NK-92 treated with Interleukin-12 subunit alpha and Interleukin-12 subunit beta, amount 100 ng/mL, for 24 hours (cell line): ENCODE measurements at places on chromosomes 7 and 10.

- no peak for DNase-seq
These were observed 32.5 kb upstream of the TBX20 start for GRCh38 chr7:35286422-35286821.

GRCh38 chr10:92014620-92015019 is 91.0 kb downstream of the BTAF1 start:
- DNase-seq = no peak

DNA sequence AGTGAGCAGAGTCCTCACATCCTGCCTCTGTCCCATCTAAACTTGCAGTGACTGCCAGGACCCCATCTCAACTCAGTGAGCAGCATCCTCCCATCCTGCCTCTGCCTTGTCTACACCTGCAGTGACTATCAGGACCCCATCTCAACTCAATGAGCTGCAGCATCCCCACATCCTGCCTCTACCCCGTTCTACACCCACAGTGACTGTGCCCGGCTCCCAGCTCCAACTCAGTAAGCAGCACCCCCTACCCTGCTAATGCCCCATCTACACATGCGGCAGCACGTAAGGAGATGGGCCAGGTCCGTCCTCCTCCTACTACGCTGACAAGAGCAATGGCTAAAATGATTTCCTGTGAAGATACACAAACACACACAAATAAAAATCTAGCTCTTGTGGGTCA is 65.5 kb downstream of the TNS3 start:
- no peak for DNase-seq

GRCh38 chr10:23695825-23696420 is 257.0 kb downstream of the OTUD1 start:
- no peak for DNase-seq

DNA sequence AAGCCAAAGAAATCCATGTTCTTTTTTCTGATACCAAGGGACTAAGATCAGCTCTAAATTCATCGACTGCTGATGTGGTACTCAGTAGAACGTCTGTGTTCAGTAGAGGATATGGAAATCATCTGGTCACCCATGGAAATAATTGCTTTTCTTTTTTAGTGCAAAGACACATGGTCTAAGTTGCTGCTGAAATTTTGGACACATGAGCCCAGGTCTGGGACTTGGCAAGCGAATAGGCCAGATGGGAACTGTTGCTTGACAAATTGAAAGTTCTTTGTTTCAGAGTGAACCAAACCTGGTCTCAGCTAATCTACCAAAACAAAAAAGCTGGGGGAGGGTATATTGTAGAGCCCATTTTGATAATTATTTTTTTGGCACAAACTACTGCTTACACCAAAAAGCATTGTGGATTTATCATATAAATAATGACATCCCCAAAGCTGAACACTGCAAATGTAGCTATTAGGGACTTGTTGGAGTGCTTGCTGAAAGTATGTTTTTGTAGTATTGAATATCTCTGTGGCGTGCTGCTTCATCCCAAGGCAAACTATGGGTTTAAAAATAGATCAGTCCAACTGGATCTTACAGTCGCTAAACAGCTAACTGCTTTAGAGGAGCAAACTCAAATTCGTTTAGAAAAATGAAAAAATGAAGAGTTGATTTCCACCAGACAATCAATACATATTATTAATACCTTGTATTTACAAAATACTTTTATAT is 144.7 kb downstream of the TRIL start:
- no peak for DNase-seq

DNA sequence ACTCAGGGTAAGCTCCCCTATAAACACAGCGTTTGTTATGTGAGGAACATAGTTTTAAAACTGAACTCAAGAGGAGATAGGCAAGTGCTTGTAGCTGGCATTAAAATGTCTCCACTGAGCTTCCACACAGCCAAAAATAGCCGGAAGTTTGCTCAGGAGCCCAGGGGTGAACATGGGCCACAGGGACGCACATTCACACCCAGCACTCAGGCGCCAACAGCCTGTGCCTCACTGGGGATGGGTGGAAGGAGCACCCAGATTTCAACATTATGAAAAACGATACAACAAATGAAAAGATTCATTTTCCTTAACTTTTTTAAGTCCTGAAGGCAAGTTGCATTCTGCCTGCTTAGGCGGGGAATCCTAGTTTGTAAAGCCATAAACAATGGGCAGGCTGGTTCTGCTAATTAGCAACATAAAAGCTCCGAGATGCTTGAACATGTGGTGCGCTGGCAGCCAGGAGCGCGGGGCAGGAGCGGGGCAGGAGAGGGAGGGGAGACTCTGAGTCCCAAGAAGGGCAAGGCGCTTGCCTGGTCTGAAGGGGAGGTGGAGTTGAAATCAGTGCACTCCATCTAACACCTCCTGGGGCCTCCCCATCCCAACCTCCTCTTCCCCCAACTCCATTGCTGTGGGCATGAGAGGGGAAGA is 235.9 kb downstream of the COBL start:
- DNase-seq = no peak

- no peak for DNase-seq
These were observed 320.5 kb upstream of the SORCS1 start for GRCh38 chr10:107485019-107485418.

DNA sequence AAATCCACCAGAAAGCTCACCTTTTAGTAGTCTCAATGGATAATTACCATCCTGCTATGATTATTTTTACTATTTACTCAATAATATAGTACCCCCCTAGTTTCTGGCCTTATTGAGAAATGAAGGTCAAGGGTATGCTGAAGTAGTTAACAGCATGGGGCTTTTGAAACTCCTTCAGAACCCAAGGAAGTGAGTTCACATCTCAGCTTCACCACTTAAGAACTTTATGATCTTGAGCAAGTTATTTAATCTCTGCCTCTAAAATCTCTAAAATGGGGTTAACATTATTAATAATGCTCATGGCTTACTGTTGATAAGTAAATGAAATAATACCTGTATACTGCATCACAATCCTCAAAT is 5.8 kb downstream of the MTPN start:
- DNase-seq = no peak

DNA sequence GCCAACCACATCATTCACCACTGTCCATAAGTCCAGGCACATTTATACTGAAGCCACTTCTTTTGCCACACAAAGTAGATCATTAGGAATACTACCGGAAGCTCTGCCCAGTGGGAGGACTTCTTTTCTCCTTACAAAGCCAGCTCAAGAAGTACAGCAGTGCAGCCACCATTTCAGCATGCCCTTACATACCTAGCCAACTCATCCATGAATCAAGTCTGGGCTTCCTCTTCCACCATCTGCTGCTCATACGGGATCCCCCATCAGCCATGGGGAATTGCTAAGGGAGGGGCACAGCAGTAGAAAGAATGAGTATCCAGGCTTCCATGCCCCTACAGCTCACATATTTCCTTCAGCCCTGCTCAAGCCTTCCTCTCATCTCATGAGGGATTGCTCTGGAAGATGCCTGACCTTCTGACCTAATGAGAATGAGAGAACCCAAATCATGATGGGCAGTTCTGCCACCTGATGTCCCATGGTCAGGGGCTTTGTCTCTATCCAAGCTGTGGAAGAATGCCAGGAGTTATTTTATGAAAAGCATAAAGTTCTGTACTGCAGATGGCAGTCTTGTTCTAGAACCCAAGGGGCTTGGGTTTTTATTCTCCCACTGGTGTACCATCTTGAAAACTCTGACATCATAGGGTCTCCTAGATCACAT is 39.5 kb downstream of the ACSM6 start:
- no peak for DNase-seq

DNA sequence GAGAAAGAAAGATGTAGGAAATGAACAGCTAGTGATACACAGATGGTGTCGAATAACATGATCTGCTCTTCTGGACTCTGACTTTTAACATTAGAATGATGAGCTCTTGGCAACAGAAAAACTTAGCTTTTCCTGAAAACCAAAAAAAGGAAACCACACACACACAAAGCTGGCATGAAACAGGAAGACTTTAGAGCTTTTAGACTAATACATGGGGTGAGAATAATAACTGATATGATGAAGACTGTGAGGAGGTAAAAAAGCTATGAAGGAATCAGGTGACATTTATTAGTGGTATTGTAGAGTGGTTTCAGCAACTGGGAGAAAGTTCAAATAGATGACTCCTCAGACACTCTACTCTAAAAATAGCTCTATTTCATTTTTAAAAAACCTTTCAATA is 491.9 kb downstream of the PARD3 start:
- no peak for DNase-seq

GRCh38 chr10:48976196-48976595 is 36.6 kb upstream of the LRRC18 start:
- DNase-seq = no peak

DNA sequence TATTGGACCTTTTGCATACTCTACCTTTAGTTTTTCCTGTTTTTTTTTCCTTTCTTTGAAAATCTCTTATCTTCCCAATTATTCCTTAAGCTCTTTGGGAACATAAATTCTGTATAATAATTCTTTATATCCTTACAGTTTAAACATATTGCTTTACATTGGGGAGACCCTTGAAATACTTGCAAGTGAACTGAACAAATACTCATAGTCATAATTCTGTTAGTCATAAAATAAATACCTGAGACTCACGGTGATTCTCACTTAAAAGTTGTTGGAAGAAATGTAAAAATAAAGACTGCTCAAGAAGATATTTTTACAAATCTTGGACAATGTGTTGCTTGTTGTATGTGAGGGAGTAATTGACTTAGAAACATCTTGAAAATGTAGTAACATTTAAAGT is 515.2 kb upstream of the POT1 start:
- DNase-seq = no peak

GRCh38 chr10:128780156-128780761 is 654.0 kb upstream of the MKI67 start:
- no peak for DNase-seq

DNA sequence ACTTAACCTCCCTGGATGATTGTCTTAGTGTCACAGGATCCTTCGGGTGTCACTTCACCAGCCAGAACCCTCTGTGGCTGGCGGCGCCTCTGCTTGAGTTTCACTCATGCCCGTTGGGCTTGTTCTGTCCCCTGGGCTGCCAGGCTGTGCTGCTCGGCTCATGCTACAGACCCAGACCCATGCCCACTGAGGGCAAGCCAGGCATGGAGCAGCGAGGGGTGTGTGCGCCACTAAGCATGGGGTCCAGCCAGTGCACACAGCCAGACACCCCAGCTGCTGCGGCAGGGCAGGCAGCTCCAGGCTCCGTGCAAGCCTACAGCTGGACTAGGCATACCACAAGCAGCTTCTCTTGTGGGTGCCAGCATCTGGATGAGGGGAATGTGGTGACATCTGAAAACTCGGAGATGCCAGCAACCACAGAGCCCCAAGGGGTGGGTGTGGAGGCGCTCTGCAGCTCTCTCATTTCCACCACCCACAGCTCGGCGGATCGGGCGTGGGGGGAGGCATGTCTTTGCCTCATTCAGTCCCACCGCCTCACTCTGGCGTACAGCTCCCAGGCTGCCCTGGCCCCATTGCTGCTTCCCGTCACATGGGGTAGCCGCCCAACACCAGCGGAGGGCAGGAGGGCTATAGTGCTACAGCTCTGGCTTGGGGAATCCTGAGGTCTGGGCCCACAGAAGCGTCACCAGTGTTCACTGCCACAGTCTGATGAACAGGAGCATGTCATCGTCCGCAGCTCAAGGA is 269.6 kb upstream of the LRGUK start:
- no peak for DNase-seq

DNA sequence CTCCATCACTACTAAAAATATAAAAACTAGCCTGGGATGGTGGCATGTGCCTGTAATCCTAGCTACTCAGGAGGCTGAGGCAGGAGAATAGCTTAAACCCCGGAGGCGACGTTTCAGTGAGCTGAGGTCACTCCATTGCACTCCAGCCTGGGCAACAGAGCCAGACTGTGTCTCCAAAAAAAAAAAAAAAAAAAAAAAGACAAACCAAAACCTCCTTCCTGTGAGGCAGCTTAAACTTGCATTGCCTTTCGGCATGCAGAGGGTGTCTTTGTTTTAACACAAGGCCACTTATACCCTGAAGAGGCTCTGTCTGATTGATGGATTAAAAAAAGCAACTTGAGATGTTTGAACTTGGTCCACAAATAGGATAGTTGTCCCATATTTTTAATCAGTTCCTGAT is 128.4 kb upstream of the RSU1 start:
- DNase-seq = no peak

- DNase-seq = no peak
These were observed 125.5 kb downstream of the RNF32 start for GRCh38 chr7:156765901-156766656.

DNA sequence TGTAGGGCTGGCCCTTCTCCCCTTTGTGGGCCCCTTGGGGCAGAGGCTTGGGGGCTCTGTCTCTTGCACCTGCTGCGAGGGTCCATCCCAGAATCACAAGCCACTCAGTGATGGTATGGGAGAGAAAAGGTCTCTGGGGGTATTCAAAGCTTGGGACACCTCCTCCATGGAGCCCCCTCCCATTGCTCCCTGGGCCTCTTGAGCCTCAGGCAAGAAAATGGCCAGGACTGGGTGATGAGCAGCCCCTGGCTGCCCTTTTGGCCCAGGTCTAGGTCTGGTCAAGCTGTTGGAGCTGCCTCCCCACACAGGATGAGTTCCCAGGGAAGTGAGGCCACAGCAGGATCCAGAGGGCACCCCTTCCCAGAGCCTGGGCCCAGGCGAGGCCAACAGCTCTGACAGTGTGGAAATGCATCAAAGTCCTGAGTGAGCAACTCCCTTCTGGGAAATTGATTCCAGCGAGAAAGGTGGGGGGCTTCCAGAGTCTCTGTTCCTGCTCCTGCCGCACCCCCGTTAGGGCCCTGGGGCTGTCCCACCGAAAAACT is 3.4 kb upstream of the MYL7 start:
- no peak for DNase-seq

- no peak for DNase-seq
These were observed 194.6 kb upstream of the PHYHIPL start for GRCh38 chr10:58981846-58982245.

DNA sequence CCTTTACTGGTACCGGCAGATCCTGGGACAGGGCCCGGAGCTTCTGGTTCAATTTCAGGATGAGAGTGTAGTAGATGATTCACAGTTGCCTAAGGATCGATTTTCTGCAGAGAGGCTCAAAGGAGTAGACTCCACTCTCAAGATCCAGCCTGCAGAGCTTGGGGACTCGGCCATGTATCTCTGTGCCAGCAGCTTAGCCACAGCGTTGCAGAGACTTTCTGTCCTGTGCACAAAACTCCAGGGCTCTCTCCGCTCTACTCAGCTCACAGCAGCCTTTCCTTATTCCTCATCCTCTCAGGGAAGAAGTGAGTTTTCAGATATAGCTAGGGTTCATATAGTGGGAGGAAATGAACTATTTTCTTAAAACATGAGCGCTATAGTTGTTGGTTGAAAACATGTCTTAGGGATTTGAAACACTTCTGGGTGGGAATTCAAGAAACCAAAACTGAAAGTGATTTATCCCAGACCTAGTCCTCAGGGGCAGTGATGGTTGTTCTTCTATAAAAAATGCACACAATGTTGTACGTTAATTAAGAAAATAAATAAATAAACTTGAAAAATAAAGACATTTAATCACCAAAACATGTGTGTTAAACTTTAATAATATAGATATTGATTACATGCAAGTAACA is 150.2 kb upstream of the PRSS58 start:
- DNase-seq = no peak

DNA sequence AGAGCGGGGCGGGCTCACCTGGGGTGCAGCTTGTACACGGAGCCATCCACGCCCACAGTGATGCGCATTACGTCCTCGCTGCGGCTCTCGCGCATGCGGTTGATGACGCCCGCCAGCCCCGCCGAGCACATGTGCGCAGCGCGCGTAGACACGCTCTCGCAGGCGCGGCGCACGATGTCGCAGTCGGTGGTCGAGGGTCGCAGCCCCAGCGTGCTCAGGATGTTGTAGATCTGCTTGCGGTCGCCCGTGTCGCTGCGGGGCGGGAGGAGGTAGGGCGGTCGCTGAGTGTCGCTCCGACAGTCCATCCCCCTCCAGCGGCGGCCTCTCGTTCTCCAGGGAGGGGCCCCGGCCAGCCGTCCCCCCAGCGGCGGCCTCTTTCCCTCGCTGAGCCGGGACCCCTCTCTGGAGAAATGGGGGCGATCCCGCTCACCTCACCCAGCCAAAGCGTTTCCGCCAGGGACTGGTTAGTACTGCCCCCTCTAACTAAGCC is 4.4 kb upstream of the MYL7 start:
- no peak for DNase-seq
